ENCODE measurements at places on chromosomes 1 and 21.
A peak's percentile ranks its signal among the peaks of the same experiment; 100 is the strongest.

GRCh38 chr1:40634901-40635655 is 30.4 kb downstream of the RIMS3 start:
- no peak for DNase-seq

- DNase-seq = no peak
These were observed 98.6 kb upstream of the ZNF644 start for GRCh38 chr1:91120421-91120820.

DNA sequence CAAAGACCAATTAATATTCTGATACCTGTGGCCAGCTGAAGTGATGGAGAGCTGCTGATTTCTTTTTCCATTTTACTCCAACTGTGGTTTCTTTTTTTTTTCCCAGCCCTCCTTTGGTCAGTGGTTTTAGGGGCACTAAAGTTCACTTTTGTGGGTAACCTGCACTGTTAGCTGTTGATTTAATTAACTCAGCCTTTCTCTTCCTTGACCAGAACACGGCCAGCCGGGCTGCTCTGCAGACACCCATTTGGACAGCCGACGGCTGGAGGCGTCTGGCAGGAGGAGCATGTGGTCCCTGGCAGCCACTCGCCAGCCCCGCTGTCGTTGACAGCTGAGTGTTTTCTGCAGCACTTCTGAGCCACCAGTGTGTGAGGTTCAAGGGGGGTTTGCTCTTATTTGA is 136.2 kb upstream of the RUNX3 start:
- no peak for DNase-seq

DNA sequence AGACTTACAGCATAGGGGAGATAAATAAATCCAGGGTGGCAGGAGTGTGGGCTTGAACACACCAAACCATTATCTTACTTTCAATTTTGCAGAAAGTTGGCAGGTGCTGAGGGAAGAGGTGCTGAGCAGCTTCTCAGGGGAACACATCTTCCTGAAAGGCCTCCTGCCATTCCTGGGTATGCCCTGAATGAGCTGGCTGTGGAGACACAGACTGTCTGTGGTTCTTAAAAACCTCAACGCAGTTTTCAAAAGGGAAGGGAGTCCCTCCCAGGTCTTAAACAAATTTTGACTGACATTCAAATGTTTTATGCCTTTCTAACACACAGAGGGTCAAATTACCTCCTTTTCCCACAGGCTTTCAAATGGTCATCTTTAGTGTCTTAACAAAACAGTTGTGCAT is 166.9 kb downstream of the TNFSF18 start:
- DNase-seq = peak; percentile 32

DNA sequence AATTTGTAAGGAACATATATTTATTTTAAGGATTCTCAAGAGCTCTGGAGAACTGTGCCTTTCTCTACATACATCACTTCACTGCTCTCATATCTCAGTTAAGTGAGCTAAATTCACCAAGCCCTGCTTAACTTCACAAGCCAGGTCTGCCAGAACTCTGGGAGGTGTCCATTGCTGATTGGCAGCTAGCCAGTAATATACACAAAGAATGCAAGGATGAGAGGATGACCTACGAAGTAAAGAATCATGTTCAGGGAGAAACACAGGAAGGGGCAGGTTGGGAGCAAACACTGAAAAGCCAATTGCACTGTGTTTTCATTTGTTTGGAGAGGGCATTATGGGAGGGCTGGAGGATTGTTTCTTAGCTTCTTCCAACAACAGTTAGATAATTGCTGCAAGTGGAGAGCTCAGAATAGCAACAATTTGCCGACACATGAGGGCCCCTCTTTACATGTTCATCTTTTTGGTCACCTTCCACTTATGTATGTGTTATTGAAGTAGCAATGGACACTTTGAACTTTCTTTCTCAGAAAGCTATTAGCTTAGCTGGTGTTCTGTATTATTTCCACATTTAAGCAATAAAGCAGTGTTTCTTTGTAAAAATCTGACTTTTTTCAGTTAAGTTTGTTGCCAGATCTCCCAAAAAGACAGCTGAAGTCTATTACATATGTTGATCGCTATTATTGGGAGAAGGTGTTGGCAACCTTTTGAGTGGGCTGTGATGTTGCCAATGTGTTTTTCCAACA is 254.8 kb downstream of the LTN1 start:
- DNase-seq = no peak

- DNase-seq = no peak
These were observed 5.2 kb downstream of the KRTAP20-4 start for GRCh38 chr21:30625449-30626165.

DNA sequence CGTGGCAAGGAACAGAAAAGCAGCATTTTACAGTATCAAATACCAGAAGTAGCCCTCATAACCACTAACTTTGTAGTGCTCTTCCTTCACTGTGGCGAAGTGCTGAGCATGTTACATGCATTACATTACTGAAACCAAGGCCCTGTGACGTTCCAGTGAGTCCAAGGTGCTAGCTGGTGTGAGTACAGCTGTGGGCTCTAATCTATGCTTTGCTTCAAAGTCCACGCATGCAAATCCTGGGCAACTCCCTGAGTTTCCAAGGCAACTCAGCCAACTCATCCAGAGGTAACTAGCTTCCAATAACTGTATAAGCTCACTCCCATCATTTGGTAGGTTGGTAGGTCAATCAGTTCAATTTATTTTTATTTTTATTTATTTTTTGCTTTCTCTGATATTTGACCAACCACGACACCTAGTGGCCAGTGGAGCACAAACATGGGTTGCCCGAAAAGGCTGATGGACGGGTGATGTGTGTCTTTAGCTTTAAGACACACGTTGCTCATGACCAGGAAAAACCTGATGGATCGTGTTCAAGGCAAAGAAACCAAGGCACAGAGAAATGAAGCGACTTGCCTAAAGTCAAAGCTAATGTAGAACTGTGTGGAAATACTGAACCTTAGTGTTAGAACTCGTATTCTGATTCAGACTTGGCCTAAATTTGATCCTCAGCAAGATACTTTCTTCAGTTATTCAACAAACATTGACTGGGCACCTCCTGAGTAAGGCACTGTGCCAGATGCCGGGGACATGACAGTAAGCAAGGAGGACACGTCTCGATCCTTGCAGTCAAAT is 73.0 kb downstream of the GNG12 start:
- peak; percentile 72 for DNase-seq
